ENCODE measurements at places on chromosomes 13 and 19.
A peak's percentile ranks its signal among the peaks of the same experiment; 100 is the strongest.

GRCh38 chr19:16124953-16125352 lies 13.3 kb downstream of the RAB8A start:
- DNase-seq = no peak

- no peak for DNase-seq
Measured at GRCh38 chr13:39765801-39766463, 110.5 kb downstream of the COG6 start.

DNA sequence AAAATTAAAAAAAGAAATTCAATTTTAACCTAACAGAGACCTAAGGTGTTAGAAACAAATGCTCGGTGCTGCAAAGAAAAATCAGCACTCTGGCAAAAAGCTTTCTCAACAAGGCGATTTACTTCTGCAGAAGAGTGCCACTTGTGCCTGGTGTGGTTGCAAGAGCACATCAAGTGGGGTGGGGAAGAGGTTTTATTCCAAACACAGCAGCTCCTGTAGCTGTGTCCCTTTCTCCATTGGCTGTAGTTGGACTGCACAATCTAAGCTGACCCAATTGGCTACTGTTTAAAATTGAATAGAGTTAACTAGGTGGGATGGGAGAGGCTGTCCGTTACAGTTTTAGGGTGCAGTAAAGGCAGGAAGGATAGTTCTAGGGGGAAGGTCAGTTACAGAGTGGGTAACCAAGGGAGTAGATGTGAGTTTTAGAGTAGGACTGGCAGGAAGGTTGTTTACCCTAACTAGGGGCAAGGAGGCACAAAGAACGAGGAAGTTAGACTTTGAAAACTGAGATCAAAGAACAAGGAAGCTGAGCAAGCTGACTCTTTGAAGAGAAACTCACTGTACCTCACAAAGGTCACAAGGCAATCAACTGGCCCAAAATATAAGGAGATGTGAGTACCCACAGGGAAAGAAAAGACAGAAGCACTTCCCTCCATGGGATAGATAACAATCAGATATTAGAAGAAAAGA lies 145.7 kb downstream of the LIG4 start:
- no peak for DNase-seq

GRCh38 chr13:24834902-24835510 lies 71.0 kb downstream of the RNF17 start:
- DNase-seq = no peak

DNA sequence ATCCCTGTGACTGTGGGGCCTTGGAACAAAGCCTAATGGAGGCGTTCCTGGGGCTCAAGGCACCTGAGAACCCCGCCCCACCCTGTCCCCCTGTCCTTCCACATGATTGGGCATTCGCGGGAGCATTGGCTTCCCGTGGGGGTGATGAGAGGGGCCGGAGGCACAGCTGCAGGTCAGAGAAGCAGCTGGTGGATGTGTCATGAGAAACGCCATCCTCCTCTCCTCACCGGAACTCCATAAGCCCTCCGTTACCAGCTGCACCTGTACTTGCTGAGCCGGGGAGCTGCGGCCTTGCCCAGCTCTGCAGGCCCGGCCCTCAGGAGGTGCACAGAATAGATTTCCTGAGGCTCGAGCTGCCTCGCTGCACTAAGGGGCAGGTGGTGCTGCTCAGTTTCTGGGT lies 42.0 kb downstream of the CAPN12 start:
- no peak for DNase-seq

GRCh38 chr19:54252243-54252642 lies 4.8 kb downstream of the LILRB5 start:
- no peak for DNase-seq

GRCh38 chr13:42807241-42807640 lies 25.9 kb downstream of the FAM216B start:
- DNase-seq = no peak

DNA sequence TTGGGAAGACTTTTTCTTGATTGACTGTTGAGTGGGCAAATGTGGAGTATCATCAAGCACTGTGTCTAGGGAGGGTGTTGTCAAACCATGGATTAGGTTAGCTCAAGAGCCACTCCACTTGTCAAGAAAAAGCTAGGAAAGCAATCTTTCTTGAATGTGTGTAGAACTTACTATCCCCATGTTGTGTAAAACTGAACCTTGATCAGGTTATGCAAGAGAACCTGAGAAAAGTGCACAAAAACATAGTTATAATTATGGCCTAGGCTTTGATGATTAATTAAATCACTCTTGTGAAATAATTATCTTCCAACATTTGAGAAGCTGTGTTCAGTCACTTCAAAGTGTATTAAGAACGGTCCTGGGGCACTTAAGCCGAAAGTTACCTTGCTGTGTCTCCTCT lies 238.2 kb upstream of the OBI1 start:
- DNase-seq = no peak

GRCh38 chr19:12723641-12724426 lies at the start of gene TNPO2:
Gene TNPO2 (minus strand): TSS chr19:12723932. CDS start chr19:12720977, 2,955 bp downstream.
- DNase-seq = peak; percentile 48

GRCh38 chr13:32737111-32737571 lies 150.9 kb downstream of the PDS5B start:
- DNase-seq = no peak

DNA sequence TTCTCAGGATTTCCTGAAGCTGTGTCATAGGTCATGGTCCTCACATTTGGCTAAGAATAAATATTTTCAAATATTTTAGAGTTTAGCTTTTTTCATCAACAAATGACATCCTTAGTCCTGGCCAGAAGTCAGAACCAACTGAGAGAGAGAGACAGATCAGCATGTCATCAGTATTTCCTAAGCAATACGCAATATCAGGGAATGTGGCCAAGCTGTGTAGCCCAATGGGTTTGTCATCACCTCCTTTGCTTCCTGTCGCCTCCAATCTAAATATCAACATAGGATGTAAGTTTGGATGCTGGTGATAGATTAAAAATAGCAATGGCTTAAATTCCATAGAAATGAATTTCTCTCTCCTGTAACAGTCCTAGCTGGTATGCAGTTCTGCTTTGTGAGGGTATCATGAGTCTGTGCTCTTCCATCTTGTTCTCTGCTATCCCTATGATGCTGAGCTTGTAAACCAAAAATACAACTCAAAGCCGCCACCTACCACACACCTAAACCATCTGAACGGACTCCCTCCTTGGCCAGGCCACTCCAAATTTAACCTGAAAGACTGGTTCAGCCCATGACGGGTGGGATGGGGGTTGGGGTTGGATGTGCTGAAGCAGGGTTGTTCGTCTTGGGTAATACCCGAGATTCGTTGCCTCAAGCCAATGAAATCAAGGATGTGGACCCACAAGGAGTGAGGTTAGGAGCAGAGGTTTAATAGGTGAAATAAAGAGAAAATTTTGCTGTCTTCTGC lies 10.0 kb upstream of the IGSF23 start:
- DNase-seq = no peak

DNA sequence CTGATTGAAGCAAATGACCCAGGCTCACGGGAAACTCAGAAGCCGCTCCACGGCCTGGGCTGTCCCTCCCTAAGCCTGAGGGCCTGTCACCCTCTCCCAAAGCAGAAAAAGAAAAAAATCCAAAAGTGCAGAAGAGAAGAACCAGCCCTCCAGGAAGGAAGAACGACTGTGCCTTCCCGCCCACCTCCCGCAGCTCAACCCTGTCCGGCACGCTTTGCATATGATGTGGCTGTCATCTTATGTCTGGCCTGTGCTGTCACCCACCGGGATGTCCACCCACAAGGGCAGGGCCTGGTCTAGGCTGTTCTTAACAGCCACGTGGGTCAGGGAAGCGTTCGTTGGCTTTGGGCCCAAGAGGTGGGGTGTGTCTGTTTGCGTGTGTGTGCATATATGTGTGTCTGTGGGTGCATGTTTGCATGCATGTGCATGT lies 13.7 kb downstream of the ZBTB7A start:
- no peak for DNase-seq

- no peak for DNase-seq
Measured at GRCh38 chr19:974564-975257, 9.4 kb upstream of the WDR18 start.

GRCh38 chr13:57787058-57787791 lies 155.7 kb downstream of the PCDH17 start:
- DNase-seq = no peak

GRCh38 chr13:78383071-78383484 lies 220.3 kb downstream of the POU4F1 start:
- DNase-seq = no peak

- DNase-seq = peak; percentile 13
Measured at GRCh38 chr19:2167896-2168618, 4.3 kb downstream of the DOT1L start.

GRCh38 chr19:30873691-30874090 lies 475.5 kb downstream of the TSHZ3 start:
- no peak for DNase-seq

GRCh38 chr13:25225970-25226369 lies 53.9 kb upstream of the AMER2 start:
- DNase-seq = no peak

GRCh38 chr13:107252428-107252827 lies 684.5 kb upstream of the ARGLU1 start:
- no peak for DNase-seq

GRCh38 chr19:42471554-42472249 lies 29.0 kb upstream of the CXCL17 start:
- DNase-seq = no peak

- DNase-seq = no peak
Measured at GRCh38 chr19:41621654-41622053, 5.2 kb downstream of the CEACAM4 start.

GRCh38 chr13:48094404-48094780 lies 512 bp downstream of the MED4 start:
- no peak for DNase-seq

GRCh38 chr13:23418776-23419683 lies 14.5 kb downstream of the SACS start:
- no peak for DNase-seq

GRCh38 chr19:49895566-49896297 lies 955 bp downstream of the IL4I1 start:
- DNase-seq = no peak

GRCh38 chr19:17775991-17776803 lies 18.7 kb upstream of the B3GNT3 start:
- no peak for DNase-seq

GRCh38 chr13:101390461-101390860 lies 25.8 kb downstream of the NALCN start:
- DNase-seq = no peak

- DNase-seq = no peak
Measured at GRCh38 chr19:1422943-1423342, 15.3 kb upstream of the RPS15 start.

GRCh38 chr13:29710511-29710910 lies 115.0 kb upstream of the SLC7A1 start:
- no peak for DNase-seq

DNA sequence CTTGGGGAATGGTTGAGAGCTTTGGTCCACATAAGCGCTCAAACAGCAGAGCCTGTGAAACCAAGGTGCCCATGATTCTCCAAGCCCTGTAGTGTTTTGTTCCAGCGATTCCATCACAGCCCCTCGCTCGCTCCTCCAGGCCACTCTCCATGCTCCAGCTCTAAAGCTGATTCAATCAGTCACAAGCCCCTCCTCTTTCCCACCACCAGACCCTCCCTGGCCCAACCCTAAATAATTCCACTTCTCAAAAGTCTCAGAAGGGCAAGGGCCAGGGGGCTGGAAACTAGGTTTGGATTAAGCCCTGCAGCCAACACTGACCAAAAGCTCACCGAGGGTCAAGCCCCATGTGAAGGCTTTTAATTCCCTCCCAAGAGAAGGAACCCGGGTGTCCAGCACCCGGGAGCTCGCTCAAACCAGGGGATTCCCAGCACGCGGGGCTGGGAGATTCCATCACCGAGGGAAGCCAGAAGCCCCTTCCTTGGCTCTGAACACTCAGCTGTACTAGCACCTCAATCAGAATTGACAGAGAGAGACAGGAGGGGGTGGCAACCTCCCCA lies 1.5 kb downstream of the ZNF296 start:
- no peak for DNase-seq

- DNase-seq = no peak
Measured at GRCh38 chr13:50449465-50449864, 394.0 kb downstream of the DLEU7 start.

GRCh38 chr19:18903156-18904037 lies 7.4 kb upstream of the CERS1 start:
- no peak for DNase-seq

DNA sequence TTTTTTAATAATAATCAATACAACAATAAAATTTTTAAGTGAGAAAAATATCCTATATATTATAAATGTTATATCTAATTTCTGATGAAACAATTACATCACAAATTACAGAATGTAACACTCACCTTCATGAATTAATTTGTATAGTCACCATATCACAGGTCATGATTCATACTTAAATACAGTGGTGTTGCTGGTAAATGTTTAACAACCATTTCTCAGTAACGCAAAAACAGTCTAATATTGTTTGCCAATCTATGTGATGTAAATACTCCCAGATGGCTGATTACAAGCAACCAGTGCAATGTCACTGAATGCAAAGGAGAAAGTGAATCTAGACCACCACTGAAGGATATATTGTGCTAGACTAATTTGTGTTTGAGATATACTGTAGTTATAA lies 97.5 kb downstream of the DIAPH3 start:
- DNase-seq = no peak

GRCh38 chr13:75506018-75506417 lies 24.0 kb upstream of the TBC1D4 start:
- no peak for DNase-seq

- DNase-seq = no peak
Measured at GRCh38 chr13:39499604-39500003, 103.4 kb downstream of the LHFPL6 start.

DNA sequence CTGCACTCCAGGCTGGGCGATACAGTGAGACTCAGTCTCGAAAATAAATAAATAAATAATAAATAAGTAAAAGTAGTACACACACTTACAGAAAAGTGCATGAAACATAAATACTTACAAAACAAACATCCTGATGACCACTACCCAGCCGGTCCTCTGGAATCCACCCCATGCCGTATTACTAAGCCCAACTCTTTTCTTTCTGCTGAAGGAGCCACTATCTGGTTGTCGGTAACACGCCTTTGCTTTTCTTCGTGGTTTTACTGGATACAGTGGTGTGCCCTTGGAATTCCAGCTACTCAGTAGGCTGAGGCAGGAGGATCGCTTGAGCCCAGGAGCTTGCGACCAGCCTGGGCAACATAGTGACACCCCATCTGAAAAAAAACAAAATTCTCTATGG lies 39.4 kb downstream of the CELF5 start:
- DNase-seq = no peak

DNA sequence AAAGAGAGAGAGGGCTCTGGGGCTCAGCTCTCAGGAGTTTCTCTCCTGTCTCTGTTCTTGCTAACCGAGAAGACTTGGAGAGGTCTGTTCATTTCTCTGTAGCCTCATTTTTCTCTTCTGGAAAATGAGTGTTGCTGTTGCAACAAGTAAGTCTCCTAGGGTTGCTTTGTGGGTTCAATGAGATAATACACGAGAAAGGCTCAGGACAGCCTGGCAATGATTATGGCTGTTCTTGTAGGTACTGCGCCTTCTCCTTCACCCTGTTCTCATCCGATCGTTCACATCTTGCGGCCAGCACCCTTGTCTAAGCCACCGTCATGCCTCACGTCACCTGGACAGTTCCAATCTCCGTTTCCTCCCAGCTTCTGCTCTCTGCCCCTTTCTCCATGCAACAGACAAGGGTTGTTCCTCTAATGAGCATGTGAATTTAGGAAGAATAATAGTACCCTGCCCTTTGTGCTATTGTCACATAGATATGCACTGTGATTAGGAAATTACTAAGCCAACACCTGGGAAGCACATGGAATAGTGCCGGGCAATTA lies 4.2 kb downstream of the C5AR1 start:
- DNase-seq = no peak
